ENCODE measurements at places on chromosomes 12 and 14.

GRCh38 chr12:26539131-26539530 is 293.9 kb downstream of the ITPR2 start:
- DNase-seq = no peak

GRCh38 chr14:98321841-98322240 is 950.2 kb downstream of the BCL11B start:
- no peak for DNase-seq

- DNase-seq = no peak
Observed at GRCh38 chr12:101297661-101298060, 17.8 kb downstream of the UTP20 start.

GRCh38 chr14:91897106-91897701 is 29.9 kb upstream of the TC2N start:
- DNase-seq = no peak

GRCh38 chr12:124142395-124143035 is 152.4 kb upstream of the RFLNA start:
- DNase-seq = no peak

- no peak for DNase-seq
Observed at GRCh38 chr14:69376439-69376838, 21.7 kb downstream of the ERH start.

DNA sequence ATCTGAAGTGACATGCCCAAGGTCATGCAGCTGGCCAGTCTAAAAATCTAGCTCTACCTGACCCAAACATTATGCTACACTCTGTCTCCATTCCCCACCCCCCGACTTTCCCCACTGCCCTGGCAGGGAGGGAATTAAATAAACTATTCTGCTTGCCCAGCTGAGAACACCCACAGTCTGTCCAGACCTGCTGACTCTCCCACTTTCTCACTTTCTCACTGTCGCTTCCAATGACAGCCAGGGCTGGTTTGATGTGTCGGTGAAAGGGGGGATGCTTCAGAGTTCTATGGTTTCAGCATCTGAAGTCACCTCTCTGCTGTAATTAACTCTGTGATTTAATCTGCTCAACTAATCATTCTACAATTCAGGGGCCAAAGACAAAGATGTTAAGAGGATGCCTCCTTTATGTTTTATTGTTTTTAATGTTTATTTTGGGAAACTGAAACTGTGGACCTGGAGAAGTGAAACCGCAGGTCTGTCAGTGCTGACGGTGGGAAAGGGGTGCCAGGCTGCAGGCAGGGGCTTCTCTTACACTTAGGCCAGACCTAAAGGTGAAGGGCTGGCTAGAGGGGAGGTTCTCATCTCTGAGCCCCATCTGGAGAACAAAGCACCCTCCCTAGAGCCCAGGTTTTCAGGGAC is 8.1 kb upstream of the MSI1 start:
- no peak for DNase-seq

GRCh38 chr12:20268121-20268732 is 100.1 kb upstream of the PDE3A start:
- no peak for DNase-seq

DNA sequence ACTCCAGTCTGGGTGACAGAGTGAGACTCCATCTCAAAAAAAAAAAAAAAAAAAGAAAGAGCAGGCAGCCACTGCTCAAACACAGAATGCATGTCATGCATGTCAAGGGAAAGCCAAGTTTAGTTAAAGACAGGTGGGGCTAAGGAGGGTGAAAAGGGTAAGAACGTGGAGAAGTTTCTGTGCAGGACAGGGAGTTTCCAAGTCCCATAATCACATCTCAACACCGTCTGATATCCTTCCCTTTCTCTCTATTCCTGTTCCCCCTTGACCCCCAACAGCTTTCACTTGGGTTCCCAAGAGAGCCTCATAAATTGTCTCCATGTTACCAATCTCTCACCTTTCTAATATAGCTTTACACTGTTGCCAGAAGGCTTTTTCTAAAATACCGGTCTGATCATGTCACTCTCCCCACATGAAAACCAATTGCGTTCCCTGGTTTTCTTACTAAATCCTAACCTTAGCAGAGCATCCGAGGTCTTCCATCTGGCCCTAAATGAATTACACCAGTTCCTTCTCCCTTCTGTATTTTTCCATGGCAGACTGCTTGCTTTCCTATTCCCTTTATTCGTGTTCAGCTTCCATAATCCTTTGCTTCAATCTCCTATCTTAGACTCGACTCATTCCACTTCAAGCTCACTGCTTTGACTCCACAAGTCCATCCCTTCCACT is 37.0 kb downstream of the LIMA1 start:
- no peak for DNase-seq

GRCh38 chr14:61753631-61754030 is 8.6 kb upstream of the SNAPC1 start:
- DNase-seq = no peak

DNA sequence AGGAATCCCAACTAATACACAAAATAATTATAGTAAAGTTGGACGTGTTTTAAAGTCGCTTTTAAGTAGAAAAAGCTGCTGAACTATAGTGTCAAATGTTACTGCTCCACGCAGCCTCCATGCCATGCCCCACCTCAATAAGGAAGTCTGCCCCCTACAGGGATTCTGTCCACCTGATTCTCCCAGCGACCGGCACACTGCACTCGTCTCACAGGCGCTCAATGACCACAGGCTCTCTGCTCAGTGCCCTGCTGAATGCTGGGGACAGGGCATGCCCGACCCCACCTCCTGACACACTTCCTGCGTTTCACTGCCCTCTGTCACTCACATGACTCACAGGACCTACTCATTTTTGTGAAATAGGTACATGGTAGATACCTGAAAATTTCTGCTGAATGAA is 48.9 kb downstream of the BDKRB1 start:
- DNase-seq = no peak

- DNase-seq = no peak
Observed at GRCh38 chr12:131845121-131845520, 16.9 kb downstream of the MMP17 start.

DNA sequence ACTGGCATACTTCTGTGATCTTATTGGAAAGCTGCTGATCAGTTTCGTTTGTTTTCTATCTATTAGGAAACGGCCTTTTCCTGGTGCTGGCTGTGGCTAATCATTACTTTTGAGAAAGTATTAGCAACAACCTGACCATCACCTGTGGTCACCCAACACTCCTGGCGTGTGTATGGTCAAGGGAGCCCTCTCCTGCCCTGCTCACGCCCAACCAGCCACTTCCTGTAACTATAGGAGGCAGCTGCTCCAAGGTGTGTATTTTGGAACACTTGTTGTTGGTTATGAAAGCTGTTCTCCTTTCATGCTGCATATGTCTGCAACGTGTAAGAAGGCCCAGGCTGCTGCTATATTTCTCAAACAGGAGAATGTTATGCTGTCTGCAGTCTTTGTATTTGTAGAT is 1582.8 kb downstream of the AACS start:
- DNase-seq = no peak

- DNase-seq = no peak
Observed at GRCh38 chr12:94207849-94208621, 59.7 kb downstream of the PLXNC1 start.

DNA sequence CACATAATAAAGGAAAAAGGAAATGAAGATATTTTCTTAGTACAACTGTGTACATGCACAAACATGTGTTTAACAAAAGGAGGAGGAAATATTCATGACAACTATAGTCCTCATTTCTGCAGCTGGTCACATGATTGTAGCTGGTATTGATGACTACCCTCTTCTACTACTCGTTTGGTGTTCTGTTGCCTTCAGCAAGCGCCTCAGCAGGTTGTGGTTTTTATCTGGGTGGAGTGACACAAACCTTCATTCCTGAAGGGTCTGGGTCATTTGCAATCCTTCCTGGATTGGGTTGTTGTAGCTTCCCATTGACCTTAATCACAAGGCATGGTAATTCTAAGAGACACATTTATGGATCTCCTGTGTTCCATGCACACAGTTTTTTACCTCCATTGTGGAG is 1009.9 kb upstream of the USP15 start:
- DNase-seq = no peak

DNA sequence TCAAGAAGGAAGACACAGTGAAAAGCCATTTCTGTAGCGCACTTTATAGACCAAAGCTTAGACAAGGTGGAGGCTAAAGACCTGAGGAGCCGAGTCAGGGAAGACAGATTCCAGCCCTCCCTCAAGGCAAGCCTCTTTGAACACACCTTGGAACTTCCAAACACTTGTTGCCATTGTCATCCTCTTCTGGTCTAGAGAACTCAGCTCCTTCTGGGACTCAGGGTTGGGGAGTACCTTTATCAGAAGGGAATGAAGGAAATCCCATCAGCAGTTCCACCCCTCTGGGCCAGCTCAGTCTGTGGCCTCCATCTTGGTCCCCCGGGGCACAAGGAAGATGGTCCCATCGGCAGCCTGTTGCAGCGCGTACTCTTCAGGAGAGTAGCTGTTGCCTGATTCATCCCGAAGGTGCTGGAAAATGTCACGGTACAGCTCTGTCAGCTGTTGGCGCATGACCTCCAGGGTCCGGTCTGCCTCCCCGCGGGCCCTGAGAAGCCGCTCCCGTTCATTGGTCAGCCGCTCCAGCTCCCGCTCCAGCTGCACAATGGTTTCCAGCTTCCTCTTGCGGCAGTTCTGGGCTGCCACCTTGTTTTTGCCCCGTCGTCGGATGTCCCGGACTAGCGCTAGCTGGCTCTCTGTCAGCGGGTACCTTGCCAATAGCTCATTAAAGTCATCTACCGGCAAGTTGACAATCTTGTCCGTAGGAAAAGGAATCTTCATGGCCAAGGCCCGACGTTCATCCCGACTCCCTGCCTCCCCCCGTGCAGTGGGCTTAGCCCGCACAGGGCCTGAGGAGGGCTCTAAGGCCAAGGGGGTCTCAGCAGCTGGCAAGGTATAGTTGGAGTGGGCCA is 8.5 kb downstream of the NFE2 start:
- DNase-seq = no peak
